ENCODE measurements at places on chromosomes 7 and 10. TPM values are rescaled to one million over a fixed set of nuclear protein-coding genes. Genes with fewer than 3 reads are reported as not detected.

LRRC61 gene
- 74.3 TPM for total RNA-seq

DNA sequence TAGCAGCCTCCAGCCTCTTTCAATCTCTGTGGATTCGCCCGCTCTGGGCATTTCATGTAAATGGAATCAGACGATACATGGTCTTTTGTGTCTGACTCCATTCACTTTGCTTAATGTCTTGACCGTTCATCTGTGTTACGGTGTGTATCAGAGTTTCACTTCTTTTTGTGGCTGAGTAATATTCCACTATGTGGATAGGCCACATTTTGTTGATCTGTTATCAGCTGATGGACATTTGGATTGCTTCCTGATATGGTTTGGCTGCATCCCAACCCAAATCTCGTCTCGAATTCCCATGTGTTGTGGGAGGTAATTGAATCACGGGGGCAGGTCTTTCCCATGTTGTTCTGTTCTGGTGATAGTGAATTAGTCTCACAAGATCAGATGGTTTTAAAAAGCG, 109.0 kb downstream of the LHPP start:
- no peak for DNase-seq

DNA sequence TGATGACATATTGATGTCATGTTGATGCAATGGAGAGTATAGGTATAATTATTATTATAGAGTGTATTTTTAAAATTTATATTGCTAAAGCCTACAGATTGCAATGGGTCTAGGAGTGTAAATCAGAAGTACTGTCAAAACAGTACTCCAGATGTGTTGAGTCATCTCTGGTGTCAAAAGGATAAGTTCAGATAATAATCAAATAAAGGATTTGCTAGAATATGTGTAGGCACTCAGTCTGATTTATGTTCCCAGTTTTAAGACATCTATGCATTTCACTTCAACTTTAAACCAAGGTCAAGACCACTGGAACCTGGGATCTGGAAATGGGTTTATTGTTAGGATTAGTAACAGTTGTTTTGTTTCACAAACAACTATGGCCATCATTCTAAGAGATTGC, 342.3 kb upstream of the BMPER start:
- DNase-seq, result no peak

- no peak for DNase-seq
These were observed 265.2 kb upstream of the PPP2R2D start for GRCh38 chr10:131635564-131636015.

- no peak for DNase-seq
These were observed 27.7 kb upstream of the PDCD4 start for GRCh38 chr10:110843796-110844616.

- DNase-seq, result peak; percentile 54
These were observed 2.8 kb downstream of the MCU start for GRCh38 chr10:72694476-72695369.

GRCh38 chr10:101441541-101442455, 87.8 kb downstream of the BTRC start:
- peak; percentile 61 for DNase-seq

- DNase-seq, result no peak
These were observed 127.9 kb downstream of the LHPP start for GRCh38 chr10:124589491-124590041.

DNA sequence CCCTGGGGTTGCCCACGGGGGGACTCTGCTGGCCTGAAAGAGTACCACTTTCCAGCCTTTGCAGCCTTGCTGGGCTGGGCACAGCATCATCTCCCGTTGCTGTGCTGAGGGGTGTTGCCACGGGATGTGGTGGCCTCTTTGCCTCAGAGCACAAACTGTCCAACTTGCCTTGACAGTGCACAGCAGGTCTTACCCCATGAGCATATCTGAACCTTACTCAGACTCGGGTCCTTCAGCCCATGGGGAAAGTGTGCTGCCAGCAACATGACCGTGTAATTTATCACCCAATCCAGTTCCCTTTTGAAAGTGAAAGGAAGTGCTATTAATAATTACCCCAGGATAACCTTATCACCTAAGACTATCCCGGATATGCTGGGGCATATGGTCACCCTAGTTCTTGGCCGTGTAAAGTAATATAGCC, 46.8 kb downstream of the TBXAS1 start:
- DNase-seq, result peak; percentile 38

DNA sequence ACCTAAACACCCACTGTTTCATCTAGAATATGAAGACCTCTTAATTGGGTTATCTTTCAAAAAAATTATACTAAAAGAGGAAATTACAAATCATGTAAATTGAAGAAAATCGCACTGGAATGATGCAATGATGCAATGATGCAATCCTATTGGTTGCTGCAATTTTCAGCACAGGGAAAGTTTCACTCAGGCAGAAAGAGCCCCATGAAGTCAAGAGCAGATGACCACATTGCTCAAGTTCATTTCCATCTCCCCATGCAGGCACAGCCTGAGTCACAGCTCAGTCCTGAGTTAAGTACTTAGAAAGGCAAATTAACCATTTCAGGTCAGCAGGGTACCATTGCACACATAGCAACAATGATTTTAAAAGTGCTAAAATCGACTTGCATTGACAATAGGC, 180.3 kb upstream of the MYO3A start:
- DNase-seq, result no peak

NHLRC2 gene
- 29.1 TPM for total RNA-seq

DNA sequence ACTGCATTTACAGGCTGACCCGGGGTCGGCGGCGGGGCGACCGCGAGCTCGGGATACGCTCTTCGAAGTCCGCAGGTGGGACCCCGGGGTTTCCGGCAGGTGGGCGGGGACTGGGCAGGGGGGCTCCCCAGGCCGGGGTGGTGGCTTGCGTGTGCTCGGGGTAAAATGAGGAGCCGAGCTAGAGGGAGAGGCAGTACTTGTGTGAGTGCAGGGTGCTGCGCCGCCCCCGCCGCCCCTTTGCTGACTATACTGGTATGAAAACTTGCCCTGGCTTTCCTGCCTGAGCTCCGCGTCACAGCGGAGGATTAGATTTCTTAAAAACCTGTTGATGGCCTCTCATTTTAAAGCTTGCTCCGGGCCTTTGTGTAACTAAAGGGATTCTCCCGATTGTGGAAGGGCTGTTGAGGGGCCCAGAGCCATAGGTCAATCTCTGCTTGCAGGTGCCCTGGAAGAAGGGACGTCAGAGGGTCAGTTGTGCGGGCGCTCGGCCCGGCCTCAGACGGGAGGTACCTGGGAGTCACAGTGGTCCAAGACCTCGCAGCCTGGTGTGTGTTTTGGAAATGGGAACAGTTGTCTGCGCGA, 488 bp downstream of the ARMC10 start:
- peak; percentile 62 for DNase-seq

ITPRIP gene
- total RNA-seq, result 2.4 TPM

DNA sequence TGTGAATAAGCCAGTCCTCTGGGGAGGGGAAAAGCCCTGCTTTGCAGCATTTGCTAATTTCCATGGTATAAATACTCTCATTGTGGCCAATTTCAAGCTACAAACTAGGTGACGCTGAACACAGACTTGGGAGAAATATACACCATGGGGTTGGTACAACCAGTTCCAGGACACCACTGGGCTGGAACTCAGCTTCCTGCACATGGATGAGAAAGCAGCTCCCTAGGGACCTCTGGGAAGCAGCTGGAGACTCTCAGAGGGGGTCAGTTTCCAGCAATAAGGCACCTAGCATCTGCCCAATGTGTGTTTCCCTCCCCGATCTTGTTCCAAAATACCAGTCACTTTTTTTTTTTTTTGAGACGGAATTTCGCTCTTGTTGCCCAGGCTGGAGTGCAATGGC, 56.8 kb upstream of the WDR11 start:
- no peak for DNase-seq

TAS2R40 gene
- not detected for total RNA-seq

DNA sequence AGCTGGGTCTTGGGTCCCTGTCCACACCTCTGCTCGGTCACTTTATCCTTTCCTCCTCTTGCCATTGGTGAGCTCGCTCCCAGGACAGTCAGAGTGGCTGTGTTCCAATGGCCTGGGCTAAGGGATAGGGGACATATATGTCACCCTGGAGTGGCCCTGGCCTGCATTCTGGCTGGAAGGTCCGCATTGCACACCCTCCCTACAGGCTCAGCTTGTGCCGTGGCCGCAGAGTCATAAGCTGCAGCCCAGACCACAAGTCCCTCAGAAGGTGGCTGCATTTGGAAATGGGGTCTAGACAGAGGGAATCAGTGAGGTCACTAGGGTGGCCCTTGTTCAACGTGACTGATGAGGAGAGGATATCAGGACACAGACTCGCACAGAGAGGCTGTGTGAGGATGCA, 363.8 kb upstream of the SHH start:
- DNase-seq, result no peak

GRCh38 chr7:19117091-19117869, at the start of gene TWIST1:
Gene TWIST1 (minus strand): TSS chr7:19117636. CDS start chr7:19117321, 315 bp downstream.
- DNase-seq, result no peak

- no peak for DNase-seq
These were observed 37.8 kb downstream of the SGCE start for GRCh38 chr7:94618126-94618525.

DNA sequence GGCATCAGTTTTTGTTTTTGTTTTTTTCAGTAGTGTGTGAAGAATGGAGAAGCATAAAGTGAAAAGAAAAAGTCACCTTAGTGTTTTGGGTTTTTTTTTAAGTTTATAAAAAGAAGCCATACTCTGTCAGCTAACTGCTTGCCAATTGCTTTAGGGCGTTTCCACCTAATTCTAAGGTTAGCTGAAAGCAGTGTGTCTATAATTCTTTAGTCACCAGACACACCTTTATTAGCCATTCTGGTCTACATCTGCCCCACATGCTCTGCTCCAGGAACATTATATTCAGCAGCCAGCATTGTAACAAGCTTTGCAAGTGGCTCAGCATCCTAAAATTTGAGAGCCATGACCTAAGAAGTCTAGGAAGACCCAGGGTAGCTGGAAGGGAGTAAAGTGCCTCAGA, 14.1 kb upstream of the SLC16A12 start:
- no peak for DNase-seq

ZNF736 gene
- total RNA-seq, result 0.46 TPM

ZWINT gene
- total RNA-seq, result 138 TPM

CLCN1 gene
- 2.8 TPM for total RNA-seq

- no peak for DNase-seq
These were observed 16.3 kb downstream of the VWC2 start for GRCh38 chr7:49789736-49790135.

GRCh38 chr7:112898432-112899290, 108.5 kb upstream of the TMEM168 start:
- peak; percentile 92 for DNase-seq

GRCh38 chr7:37483627-37484026, 35.0 kb upstream of the ELMO1 start:
- no peak for DNase-seq

DNA sequence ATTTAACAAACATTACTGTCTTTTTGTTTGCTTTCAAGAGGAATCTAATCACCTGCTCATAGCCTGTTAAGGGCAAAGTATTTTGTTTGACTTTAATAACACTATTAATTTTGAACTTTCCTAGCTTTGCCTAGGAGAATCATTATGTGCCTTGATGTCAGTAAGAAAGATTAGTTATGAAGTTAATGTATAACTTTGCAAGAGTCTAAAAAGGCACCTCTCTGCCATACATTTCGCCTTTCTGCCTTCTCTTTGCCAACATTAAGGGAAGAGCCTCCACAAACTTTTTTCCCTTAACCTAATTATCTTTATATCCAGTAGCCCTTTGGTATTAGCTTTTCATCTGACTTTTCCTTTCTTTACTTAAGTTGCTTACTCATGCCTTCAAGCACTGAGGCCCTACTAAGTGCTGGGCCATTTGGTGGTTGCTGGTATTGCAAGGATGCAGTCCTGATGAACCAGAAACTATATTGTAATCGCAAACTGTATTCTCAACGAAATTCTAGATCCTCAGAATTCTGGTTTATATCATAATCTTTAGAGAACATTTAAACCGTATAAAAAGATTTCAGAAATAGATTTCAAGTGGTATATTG, 108.5 kb downstream of the SND1 start:
- DNase-seq, result no peak

DNA sequence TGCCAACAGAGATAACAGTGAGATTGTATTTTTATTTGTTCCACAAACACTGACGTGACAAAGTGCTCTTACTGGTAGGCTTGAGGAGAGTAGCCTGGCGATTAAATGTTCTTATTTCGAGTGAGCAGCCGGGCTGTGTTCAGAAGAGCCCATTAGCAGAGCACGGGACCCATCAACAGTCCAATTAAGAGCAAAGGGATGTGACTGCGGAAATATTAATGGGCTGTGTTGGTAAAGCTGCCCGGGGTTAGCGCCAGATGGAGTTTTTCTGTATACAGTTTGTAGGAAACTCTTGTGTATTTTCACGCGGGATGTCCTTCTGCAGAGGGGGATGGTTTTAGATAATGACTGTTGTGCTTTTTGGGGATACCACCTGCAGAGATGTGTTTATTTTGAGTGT, 104.3 kb downstream of the KIAA1217 start:
- DNase-seq, result no peak

DNA sequence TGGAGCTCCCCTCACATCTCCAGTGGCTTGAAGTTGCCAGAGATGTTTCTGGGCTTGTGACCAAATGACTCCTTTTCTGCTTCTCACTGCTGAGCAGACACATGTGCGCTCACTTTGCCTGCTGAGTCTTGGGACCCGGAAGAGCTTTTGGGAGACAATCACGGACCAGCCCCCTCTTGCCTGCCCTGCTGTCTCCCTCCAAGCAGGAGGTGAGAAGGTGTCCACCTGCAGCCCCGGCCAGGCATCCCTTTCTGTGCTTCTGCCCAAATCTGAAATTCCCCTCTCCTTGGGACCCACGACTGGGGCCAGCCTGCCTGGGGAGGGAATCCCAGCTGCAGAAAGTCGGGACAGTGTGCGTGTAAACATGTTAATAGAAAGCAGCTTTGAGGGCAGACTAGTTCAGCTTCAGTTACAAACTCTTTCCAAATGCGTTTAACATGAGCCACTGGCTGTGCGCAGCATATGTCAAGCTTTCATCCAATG, 31.7 kb downstream of the HTRA1 start:
- DNase-seq, result no peak

Measured in HT-29 (cell line).